ENCODE measurements at places on chromosomes 5 and 9.

- DNase-seq: no peak
These were observed 27.6 kb upstream of the FSTL4 start for GRCh38 chr5:133639850-133640528.

- no peak for DNase-seq
These were observed 219.3 kb downstream of the CAAP1 start for GRCh38 chr9:26673261-26673660.

DNA sequence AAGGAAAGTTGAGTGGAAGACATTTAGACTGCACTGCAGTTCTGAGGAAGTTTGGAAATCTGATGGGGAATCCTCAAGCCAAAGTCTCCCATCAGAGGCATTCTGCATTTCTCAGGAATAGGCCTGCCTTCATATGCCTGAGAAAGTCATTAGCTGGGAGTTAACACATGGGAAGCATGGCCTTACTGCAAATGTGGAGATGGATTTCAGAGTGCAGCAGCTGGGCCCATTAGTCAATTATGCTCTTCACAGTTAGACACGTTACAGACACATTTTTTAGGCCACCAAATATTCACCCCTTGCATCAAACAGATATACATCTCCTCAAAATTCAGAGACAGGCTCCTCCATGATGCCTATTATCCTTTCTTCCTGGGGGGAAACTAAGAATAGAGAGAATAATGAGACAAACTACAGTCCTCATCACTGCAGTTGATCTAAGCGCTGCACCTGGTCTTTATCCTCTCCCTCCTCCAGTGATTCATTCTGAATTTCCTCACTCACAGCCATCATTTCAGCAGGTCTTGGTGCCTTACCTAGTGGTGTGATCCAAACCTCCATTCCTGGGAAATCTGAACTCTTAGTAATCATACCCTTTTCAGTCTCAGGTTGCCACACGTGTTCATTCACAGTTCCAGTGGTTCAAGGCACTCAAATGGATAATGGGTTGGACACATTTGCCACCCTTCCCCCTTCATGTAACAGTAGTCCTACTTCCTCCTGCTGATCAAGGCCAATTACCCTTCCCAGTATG lies 47.9 kb upstream of the PPP2CA start:
- DNase-seq: no peak

- no peak for DNase-seq
These were observed 215.5 kb downstream of the MPDZ start for GRCh38 chr9:13063880-13064459.

- no peak for DNase-seq
These were observed 509.3 kb upstream of the CTNND2 start for GRCh38 chr5:12413585-12413984.

- DNase-seq: no peak
These were observed 42.5 kb upstream of the SLC9A3 start for GRCh38 chr5:566636-567309.

DNA sequence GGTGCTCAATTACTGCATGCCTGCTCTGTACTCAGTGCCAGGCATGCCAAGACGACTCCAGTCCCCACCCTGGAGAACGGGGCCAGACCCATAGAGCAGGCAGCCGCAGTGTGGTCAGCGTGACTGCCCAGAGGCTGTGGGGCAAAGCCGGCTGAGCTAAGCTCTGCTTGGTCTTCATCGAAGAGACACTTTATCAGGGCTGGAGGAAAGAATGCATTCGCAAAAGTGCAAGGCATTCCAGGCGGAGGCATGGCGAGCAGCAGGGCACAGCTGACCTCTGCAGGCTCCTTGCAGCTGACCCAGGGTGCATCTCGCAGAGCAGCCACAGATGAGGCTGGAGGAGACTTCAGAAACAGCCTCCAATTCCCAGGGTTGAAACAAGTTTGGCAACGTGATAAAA lies 13.6 kb downstream of the MED27 start:
- no peak for DNase-seq

DNA sequence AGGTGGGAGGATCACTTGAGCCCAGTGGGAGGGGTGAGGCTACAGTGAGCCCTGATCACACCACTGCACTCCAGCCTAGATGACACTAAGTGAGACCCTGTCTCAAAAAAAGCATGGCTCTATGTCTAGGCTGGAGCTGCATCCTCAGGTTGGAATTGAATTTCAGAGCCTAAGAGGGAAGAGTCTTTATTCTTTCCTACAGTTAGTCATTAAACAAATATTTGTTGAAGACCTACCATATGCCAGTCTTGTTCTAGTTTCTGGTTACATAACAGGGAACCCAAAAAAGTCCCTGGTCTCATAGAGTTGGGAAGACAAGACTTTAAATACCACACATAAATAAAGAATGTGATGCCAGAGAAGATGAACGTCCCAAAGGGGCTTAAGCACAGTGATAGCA lies 6.9 kb upstream of the GRPEL2 start:
- no peak for DNase-seq

- no peak for DNase-seq
These were observed 1279.5 kb downstream of the CDH12 start for GRCh38 chr5:21573416-21574314.
